ENCODE measurements at places on chromosomes 11 and 22.
A peak's percentile ranks its signal among the peaks of the same experiment; 100 is the strongest.

- DNase-seq = peak; percentile 86
These were observed 38.5 kb downstream of the FLRT1 start for GRCh38 chr11:64074239-64074638.

DNA sequence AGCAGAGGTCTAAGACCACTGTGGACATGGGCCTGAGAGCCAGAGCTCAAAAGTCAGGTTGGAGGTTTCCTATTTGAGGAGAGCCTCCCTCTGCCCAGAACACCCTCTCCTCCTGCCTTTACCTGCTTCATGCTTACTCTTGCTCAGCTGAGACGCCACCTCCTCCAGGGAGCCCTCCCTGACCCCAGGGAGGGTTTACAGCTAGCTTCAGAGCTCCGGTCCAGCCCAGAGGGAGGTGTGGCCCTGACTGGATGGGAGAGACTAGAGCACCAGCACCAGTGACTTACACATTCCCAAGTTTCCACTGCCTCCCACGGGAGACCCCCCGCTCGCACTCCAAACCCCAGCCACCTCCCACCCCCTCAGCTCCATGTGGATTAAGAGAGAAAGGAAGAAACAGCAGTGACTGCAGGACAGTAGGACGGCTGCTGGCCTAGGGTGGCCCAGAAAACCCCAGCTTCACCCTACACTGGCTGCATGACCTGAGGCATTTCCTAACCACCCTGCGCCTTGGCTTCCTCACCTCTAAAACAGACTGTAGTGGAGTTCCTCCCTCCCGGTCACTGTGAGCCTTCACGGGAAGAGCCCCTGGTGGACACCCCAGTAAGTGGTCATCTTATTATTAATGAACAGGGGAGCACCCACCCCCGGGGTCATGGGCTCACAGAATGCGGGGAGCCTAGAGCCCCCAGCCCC is 24.5 kb upstream of the PDGFB start:
- no peak for DNase-seq

- no peak for DNase-seq
These were observed 119.4 kb downstream of the HIPK3 start for GRCh38 chr11:33376331-33377310.

- DNase-seq = no peak
These were observed 65.1 kb upstream of the SLC35C1 start for GRCh38 chr11:45739866-45740265.

GRCh38 chr11:69230856-69231425 is 63.0 kb upstream of the MYEOV start:
- DNase-seq = no peak

All from upper lobe of right lung (tissue), 1 donor.